ENCODE measurements at places on chromosomes 13 and 19.

DNA sequence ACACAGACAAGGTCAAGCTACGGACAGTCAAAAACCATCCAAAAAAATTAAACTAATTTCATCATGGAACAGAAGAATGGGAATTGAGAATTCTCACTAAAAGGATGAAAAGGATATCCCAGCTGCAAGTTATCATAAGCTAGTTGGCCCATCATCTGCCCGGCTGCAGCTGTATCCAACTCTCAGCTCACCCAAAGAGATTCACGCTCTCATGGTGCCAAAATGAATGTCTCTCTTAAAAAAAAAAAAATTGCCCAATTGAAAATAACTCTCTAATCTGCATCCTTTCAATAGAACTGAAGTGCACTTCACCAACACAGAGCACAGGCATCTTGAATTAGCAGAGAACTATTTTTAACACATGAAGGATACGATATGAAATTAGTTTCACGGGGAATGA, 20.0 kb downstream of the ENOX1 start:
- no peak for DNase-seq

GRCh38 chr13:22227895-22228294, 557.0 kb downstream of the FGF9 start:
- no peak for DNase-seq

DNA sequence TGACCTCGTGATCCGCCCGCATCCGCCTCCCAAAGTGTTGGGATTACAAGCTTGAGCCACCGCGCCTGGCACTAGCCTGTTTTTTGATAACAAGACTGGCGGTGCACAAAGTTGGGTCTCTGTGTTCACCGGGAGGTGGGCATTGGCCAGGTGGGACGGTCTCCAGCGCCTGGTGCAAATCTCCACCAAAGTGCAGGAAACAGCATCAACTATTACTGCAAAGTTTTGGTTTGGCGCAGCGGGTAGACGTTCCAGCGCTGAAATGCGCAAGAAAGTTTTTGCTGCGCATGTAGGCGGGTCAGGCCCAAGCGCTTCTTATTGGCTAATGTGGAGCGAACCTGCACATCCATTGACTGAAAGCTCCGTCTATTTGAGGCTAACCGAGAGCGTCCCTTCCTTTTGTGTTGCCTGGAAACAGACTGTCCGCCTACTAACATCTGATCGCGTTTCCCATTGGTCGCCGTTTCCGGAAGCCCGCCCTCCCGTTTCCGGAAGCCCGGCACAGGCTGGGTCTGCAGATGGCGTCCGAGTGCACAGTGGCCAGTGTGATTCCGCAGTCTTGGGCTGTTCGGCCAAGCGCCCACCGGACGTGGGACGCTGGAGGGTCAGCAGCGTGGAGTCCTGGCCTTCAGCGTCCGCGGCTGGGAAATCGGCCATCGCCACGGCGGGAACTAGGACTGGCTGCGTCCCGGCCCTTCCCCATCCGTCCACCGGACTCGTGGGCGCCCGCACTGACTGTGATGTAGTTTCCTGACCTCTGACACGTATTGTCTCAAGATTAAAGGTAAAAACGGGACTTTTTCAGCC, 53.3 kb upstream of the ZNF527 start:
- DNase-seq, result peak; percentile 100

GRCh38 chr13:110138700-110139036, 168.3 kb downstream of the COL4A1 start:
- no peak for DNase-seq

GRCh38 chr19:35170359-35171061, 16.0 kb downstream of the FXYD5 start:
- DNase-seq, result no peak

- DNase-seq, result no peak
These were observed 59.8 kb downstream of the TRPM4 start for GRCh38 chr19:49217382-49217781.

GRCh38 chr13:83057119-83057518, 825.2 kb downstream of the SLITRK1 start:
- DNase-seq, result no peak

- DNase-seq, result no peak
These were observed 39.4 kb downstream of the ADPRHL1 start for GRCh38 chr13:113413898-113414282.

DNA sequence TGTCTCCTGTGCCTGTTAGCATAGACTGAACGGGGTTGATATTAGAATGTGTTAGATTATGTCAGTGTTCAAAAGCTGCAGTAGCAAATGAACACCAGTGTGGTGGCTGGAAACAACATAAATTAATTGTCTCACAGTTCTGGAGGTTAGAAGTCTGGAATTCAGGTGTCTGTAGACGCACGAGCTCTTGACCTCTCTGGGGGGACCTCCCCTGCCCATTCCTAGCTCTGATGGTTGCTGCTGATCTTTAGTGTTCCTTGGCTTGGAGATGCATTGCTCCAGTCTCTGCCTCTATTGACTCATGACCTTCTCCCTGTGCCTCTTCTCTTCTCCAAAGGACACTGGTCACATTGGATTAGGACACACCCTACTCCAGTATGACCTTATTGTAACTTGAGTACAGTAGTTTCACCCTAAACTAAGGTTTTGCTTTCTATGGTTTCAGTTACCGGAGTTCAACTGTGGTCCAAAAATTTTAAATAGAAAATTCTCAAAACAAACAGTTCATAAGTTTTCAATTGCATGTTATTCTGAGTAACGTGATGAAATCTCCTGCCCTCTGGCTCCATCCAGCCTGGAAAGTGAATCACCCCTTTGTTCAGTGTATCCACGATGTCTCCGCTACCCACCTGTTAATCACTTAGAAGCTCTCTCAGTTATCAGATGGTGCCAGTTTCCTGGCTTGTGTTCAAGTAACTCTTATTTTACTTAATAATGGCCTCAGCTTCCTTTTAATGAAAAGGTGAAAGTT, 273.2 kb downstream of the MYO16 start:
- DNase-seq, result no peak

GRCh38 chr13:49877629-49878218, 58.4 kb downstream of the SPRYD7 start:
- no peak for DNase-seq

- no peak for DNase-seq
These were observed 186.1 kb downstream of the PCCA start for GRCh38 chr13:100274942-100275506.

DNA sequence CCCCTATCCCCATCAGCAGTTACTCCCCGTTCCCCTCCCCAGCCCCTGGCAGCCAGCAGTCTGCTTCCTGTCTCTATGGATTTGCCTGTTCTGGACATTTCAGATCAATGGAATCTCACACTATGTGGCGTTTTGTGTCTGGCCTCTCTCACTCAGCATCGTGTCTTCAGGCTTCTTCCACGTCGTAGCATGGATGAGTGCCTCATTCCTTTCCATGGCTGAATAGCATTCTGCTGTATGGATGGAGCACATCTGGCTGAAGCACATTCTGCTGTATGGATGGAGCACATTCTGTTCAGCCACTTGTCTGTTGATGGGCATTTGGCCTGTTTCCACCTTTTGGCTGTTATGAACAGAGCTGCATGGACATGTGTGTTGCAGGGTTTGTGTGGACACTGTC, 29.5 kb downstream of the CRTC1 start:
- DNase-seq, result no peak

GRCh38 chr19:56885173-56885985, 44.9 kb upstream of the PEG3 start:
- DNase-seq, result no peak

DNA sequence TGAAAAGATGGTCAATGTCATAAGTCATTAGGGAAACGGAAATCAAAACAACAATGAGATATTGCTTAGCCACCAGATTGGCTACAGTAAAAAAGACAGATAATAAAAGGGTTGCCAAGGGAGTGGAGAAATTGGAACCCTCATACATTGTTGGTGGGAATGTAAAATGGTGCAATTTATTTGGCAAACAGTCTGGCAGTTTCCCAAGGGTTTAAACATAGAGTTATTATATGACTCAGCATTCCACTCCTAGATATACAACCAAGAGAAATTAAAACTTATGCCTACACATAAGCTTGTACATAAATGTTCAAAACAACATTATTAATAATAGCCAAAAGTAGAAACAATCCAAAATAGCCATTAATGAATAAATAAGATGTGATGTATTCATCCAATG, 9.9 kb upstream of the ZNF227 start:
- no peak for DNase-seq

GRCh38 chr19:11483366-11484111, 2.7 kb upstream of the ELAVL3 start:
- no peak for DNase-seq

Measured in NCI-H2227 treated with DMSO at 0.1 percent for 48 hours (cell line).